CD8-positive, alpha-beta T cell (primary cell): ENCODE measurements at places on chromosomes 5 and 9. TPM values are rescaled to one million over a fixed set of nuclear protein-coding genes. Genes with fewer than 3 reads are reported as not detected.

DNA sequence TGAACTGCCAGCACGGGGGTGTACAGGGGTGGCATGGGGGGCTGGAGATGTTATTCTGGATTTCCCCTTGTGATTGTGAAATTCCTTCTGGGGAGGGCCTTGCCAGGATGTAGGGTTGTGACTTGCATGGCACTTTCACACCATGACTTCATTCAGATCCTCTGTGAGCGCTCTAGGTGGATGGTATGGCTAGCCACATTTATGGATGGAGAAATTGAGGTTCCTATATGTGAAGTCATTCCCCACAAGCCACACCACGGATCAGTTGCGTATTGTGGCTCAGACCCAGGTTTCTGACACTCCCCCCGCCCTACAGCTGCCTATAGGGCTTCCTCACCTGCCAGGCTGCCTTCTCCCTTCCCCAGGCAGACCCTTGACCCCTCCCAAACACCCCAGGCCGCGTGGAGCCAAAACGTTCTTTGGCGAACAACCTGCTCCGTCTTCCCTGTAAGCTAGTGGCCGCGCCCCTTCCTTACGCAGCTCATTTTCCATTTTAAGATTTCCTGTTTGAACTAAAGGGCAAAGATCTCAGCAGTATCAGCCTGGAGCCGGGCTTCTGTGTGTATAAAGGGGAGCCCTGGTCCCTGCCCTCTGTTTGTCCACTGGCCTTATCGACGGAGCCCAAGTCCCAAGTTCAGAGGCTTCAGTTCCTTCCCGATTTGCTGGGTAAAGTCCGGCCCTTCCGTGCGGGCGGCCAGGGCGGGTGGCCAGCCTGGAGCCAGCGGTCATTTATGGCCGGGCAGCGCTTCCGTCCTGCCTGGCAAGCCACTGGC lies 97.8 kb upstream of the KLF4 start:
- no peak for DNase-seq

- no peak for DNase-seq
Measured at GRCh38 chr5:1292846-1293415, 1.9 kb downstream of the TERT start.

DNA sequence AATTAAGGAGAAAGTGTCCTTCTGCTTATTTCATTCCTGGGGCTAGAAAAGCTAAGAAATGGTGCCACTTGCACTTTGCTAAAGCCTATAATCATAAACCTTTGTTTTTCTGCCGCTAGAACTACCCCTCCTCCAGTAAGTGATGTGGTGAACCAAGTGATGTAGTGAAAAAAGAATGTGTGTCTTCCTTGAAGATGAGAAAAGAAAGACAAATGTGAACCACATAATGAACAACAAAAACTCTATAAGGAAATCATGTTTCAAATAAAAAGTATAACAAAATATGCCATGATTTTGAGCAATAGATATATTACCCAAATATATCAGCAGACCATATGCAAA lies 179.0 kb upstream of the SGCD start:
- DNase-seq, result no peak

ADCY2 gene
- total RNA-seq, result not detected

DNA sequence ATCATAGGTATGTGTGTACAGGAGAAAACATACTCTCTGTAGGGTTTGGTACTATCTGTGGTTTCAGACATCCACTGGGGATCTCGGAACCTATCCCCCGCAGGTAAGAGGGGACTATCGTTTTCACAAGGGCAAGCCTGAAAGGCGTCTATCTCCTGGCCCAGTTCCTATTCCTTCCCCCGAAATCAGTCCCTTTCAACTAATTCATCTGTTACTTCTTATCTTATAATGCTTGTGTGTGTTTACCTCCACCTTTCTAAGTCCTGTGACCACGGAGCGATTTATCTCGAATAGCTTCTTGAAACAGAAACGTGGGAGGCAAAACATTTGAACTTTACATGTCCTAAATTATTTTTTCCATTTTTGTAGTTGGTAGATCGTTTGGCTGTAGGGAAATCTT lies 11.4 kb downstream of the ABO start:
- DNase-seq, result no peak

DNA sequence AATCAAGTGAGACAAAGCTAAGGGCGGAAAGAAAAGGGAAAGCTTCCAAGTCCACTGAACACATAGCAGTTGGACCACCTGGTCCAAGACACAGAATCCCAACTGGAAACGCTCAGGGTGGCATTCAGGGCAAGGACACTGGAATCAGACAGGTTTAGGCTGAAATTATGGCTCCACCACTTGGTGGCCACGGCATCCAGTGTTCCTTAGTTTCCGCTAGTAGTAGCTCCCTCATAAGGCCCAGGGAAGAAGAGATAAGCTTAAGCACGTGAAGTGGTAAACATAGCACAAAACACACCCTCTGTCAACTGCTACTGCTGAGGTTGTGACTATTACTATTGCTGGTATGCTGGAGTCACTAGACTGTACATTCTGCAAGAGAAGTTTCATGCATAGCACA lies 209.4 kb downstream of the GLIS3 start:
- DNase-seq, result no peak

ZDHHC21 gene
- 2.3 TPM for total RNA-seq

DNA sequence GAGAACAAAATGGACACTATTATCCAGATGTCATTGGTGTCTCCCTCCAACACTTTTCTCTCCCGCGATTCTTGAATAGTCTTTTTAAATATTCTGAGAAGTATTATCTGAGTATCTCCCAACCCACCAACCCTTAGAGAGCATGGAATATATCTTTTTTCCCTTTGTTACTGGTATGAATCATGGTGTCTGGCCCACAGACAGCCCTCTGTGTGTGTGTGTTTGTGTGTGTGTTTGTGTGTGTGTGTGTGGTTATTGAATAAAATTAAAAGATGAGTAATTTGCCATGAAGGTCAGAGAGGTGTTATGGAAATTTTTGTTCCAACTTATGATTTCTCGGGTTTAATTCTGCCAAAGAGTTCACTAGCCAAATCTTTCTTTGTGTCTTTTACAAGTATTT lies 47.7 kb downstream of the CAMK4 start:
- no peak for DNase-seq

DNA sequence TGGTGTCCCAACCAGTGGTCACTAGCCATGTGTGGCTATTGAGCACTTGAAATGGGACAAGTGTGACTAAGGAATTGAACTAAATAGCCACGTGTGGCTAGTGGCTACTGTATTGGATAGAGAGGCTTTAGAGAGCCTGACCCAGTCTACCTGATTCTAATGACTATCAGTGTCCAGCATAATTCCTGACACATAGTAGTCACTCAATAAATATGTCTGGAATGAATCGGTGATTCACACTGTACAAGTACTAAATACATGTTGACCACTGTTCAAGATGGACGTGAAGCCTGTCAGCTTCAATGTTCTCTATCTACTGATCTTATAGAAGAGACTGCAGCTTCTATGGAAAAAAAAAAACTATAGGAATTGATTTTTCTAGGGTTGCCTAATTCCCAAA lies 57.7 kb upstream of the MAST4 start:
- DNase-seq, result no peak

DNA sequence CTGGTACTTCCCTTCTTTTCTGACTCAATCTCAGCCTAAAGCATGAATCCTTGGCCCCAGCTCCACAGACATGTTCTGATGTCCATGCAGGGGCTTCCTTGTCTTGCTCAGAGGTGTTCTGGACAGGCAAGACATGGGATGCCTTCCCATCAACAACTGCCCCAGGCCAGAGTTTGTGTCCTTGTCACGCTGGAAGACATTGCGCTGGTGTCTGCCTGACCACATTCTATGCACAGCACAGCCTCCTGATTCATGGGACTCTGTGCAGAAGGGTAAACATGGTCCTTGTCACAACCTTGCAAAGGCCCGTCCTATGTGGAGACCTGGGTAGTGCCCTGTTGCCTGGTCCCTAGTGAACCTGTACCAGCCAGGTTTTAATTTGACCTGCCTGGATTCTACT lies 212.2 kb downstream of the FSTL4 start:
- DNase-seq, result no peak

DNA sequence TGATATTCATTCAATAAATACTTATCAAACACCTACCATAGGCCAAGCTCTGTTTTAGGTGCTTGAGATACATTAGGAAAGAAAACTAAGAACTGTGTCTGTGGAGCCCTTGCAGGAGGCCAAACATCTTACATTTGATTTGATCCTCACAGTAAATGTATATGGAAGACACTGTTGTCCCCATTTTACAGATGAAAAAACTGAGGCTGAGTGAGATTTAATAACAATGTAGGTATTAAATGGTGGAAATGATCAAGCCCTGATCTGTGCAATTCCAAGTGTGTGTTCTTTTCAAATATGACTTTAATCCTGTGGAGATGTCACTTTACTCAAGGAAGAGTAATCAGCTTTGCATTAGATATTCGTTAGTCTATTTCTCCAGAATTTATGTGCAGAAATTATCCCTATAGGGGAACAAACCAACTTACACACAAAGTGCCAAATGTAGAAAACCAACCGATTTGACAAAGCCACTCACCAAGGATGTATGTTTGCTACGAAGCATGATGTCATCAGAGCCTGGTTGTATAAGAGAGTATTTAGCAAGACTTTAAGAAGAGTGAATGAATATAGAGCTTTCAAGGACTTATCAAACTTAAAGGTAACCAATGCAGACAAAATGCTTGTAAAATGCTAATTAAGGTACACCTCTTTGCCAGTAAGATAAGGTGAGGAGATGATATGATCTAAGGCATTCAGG lies 153.9 kb upstream of the NFIB start:
- DNase-seq, result no peak

TMC1 gene
- not detected for total RNA-seq

DNA sequence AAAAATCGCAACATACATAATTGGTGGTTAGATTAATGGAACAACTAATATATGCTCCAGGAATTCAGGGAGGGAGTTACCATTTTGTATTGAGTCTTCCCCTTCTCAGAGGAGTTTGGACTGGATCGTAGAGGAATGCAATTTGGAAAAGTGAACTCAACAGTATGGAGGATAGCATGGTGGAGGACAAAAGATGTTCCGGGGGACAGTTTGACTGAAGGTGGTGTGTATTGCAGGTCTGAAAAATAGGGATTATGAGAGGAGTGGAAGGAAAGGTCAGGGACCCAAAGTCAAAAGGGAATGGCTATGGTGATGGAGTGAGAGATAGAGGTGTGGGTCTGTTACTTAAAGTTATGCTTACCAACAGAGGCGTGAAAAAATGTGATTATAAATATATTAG lies 1.5 kb downstream of the DNAJC21 start:
- DNase-seq, result no peak

GRCh38 chr5:110909950-110910349 lies 161.6 kb upstream of the TSLP start:
- no peak for DNase-seq

- no peak for DNase-seq
Measured at GRCh38 chr5:10192309-10192708, 57.4 kb downstream of the ATPSCKMT start.

DNA sequence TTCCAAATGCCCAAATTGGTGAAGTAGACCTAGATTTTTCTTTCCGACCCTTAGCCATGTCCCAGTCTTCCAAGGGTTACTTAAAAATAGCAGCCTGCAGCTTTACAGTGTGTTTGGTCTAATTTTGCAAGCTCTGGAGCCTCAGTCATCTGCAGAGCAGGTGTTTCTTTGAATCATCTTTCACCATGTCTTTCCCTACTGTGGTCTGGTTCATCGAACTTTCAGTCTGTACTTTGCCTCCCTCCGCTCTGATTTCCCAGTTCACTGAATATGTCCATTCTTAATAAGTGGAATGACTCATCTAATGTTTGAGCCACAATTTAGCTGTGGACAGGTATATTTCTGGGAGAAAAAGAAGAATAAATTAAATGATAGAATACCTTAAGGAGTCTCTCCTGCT lies 1060.7 kb downstream of the EFNA5 start:
- no peak for DNase-seq

DNA sequence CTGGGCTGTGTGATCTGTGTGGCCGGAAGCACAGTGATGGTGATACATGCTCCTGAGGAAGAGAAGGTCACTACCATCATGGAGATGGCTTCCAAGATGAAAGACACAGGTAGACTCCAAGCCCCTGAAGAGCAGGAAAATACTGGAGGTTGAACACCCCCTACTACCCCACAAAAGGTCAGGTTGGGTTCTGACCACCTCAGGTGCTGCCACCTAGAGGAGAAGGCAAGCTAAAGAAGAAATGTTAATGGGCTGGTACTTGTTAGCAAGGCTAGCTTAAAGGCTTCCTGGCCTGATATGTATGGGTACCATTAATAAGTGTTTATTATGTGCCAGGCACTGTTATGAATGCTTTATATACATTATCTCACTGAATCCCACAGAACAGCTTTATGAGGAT lies 11.7 kb downstream of the NIPAL4 start:
- DNase-seq, result no peak

- no peak for DNase-seq
Measured at GRCh38 chr5:132050661-132051552, 9.5 kb upstream of the IL3 start.

- DNase-seq, result no peak
Measured at GRCh38 chr9:111754800-111755199, 39.9 kb downstream of the SHOC1 start.

DNA sequence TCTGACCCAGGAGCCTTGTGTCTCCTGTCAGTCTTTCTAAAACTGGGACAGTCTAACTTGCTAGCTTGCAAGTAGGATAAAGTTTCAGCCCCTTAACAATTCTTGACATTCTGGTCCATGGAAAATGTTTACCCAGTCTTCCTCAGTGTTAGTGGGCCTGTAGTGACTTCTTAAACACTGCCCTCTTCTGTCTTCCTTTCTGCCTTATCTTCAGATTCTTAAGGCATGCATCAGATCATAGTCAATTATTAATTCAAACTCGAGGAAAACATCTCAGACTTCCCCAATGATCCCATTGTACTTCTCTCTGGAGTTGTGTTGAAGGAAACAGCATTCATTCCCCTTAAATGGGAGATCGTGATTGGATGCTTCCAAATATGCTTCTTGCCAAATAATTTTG lies 1199.8 kb downstream of the DTWD2 start:
- DNase-seq, result no peak

KIF12 gene
- not detected for total RNA-seq

DAB2 gene
- not detected for total RNA-seq

DNA sequence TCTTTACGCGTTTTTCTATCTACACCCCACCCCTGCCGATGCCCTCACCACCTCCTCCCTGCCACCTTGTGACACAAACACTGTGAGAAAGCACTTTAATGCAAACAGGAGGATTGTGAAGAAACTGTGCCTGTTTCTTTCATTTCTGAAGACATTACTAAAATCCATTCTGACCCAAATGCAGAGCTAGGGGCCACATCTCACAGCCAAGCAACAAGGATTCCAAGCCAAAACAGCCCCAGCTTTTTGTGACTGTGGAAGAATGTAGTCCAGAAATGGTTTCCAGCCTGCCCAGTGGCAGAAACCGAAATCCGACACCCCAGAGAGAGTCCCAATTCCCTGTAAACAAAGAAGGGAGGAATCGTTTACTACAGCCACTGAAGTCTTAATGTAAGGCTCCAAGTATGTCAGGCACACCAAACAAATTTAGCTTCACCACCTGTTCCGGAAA lies 190.9 kb downstream of the TTC39B start:
- no peak for DNase-seq

GRCh38 chr9:112844771-112845542 lies 45.7 kb downstream of the SLC46A2 start:
- peak; percentile 64 for DNase-seq

PDE6A gene
- total RNA-seq, result not detected
